ENCODE measurements at places on chromosomes 5 and 9. TPM values are rescaled to one million over a fixed set of nuclear protein-coding genes. Genes with fewer than 3 reads are reported as not detected.

DNA sequence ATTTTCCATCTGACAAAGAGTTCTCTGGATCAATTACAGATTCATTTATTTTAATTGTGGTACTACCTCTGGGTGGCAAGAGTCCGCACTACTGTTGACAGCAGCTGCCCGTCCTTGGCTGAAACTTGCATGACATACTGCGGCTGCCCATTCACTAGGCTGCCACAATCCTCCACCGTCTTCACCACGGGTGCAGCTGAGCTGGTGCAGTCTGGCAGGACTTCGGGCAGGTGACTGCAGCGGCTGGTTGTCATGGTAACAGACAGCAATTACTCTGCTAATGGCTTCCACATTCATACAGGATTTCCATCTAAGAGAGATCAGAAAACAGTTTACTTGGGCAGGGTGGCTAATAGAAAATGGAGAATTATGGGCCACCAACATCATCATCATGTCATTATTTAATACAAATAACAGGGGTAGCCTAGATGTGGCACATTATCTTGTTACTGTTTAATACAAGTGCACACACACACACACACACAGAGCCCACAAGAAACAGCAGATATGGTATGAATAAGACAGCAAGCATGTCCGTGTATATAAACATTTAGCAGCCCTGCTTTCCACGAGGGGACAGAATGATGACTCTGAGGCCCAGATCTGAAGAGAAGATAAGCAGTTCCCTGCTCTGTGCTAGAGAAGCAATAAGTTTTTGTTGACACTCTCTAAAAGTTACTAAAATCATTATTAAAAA lies 112.3 kb downstream of the MARCHF3 start:
- H3K36me3 ChIP-seq: no peaks in the 10 kb centered on the region
- no peaks in the 10 kb centered on the region for H3K27me3 ChIP-seq
- DNase-seq: peak; percentile 28

DNA sequence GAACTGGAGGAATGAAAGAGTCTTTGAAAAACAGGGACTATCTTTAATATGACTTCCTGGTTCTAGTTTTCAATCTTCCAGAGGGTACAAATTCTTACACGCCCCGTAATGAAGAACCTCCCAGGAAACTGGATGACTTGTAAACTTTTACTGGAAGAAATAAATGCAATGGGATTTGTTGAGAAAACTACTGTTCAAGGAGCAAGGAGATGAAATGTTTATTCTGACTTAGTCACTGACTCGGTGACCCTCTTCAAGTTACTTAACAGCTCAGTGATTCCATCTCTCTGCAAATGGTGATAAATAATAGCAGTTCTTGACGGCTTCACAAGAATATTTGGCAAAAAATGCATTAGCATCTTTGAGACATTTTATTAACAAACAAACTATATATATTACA lies 858.6 kb downstream of the PTPRD start:
- H3K36me3 ChIP-seq: no peaks in the 10 kb centered on the region
- no peak overlapping the region for H3K4me3 ChIP-seq
- H3K27ac ChIP-seq: no peak overlapping the region
- no peaks in the 10 kb centered on the region for H3K4me1 ChIP-seq
- no peak for DNase-seq

DNA sequence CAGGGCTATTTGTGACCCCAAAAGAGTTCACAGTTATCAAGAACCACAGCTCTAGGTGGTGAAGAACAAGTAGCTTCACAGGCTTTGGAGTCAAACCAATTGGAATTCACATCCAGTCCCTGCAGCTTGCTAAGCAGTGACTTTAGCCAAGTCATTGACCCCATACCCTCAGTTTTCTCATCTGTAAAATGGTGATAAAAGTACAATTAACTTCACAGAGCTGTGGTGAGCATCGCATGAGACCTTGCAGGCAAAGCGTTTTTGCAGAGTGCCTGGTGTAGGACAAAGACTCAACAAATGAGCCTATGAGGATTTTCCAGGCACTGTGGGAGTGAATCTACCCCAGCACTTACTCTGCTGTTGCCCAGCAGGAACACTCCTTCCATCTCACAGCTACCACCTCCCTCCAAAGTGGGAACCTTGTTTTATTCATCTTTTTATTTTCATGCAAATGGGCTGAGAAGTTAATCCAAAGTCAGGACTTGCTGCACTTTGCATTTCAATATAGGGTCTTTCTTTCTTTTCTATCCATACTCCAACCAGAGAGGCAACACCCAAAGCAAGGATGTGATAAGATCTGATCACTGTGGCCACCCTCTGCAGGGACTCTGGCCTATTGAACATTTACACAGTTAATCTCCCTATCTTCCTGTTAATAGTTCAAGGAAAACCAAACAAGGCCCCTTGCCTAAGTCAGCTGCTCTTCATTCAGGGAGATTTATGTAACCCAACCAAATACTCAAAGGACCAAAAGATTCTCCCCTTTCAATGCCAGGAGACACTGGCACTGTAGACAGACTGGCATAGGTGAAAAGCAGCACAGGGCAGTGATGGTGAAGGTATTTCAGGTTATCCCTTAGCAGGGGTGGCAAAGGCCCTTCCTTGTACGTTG lies 41.9 kb downstream of the ABCA1 start:
- no peak for DNase-seq
- H3K27me3 ChIP-seq: no peaks in the 10 kb centered on the region
- H3K4me1 ChIP-seq: no peaks in the 10 kb centered on the region
- no peak overlapping the region for H3K27ac ChIP-seq
- no peaks in the 10 kb centered on the region for H3K36me3 ChIP-seq

DNA sequence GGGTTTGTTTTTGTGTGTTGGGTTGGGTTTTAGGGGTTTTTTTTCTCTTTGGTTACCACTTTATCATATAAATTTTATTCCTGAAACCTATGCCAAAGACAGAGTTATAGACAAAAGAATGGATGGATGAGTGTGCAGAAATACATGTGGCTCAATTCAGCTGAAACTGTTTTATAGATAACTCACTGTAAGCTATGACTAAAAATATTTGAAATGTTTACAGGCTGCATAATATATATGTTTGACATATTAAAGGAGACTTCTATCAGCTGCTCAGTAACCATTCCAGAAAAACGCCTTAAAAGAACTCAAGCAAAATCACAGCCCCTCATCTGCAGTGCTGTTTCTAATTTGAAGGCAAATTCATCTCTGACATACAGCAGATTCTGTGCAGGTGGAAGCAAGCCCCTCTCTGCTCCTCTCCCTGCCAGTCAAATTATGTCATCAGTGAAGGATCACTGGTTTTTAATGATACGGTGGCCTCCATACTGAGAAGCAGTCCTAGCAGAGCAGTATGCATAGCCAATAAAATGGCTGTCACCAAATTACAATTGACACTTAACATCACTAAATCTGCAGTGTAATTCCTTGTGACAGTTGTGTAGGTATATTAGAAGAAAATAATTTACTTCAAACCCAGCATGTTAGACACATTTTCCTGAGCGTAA lies 301.6 kb downstream of the NR2F1-AS1 start:
- H3K27me3 ChIP-seq: no peaks in the 10 kb centered on the region
- peaks cover 5% of the 10 kb centered on the region for H3K4me1 ChIP-seq
- no peaks in the 10 kb centered on the region for H3K36me3 ChIP-seq

DNA sequence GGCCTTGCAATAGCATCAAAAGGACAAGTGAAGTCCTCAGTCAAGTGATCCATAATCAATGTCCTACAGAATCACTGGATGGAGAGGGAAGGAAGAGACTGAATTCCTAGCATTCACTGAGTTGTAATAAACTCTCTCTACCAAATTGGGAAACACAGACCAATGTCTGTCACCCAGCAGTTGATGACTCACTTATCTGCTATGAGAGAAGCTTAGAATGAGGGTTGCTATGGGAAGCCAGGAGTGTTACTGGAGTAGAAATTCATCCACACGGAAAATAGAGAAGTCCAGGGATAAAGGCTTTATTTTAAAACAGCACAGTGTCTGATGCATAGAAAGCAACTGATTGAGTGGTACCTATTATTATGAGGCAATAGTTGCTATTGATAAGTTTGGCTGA lies 407.4 kb downstream of the BRINP1 start:
- H3K4me3 ChIP-seq: no peak overlapping the region
- H3K27me3 ChIP-seq: no peaks in the 10 kb centered on the region
- peak; percentile 2 for DNase-seq
- no peaks in the 10 kb centered on the region for H3K4me1 ChIP-seq
- no peak overlapping the region for H3K27ac ChIP-seq

DNA sequence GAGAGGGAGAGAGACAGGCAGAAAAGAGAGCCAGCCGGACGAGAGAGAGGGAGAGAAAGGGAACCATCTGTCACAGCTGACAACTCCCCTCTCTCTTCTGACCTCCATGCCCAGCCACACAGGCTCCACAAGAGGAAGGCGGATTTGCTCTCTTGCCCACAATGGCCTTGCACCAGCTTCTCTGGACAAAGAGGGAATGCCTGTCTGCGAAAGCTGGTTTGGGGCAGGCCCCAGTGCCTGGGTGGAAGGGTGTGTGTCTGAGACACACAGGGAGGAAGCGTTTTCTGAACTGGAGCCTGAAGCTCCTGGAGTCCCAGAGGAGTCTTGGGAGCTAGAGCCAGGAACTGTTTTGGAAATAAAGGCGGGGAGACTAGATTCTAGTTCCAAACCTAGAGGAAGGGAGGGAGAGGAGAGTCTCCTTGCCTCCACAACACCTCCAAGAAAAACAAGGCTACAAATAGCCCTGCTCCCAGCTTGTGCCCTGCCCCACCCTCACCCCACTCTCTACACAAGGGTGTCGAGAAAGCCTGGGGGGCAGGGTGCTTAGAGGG lies 12.5 kb downstream of the C1QTNF2 start:
- H3K4me1 ChIP-seq: no peaks in the 10 kb centered on the region
- no peaks in the 10 kb centered on the region for H3K27me3 ChIP-seq
- H3K27ac ChIP-seq: no peak overlapping the region
- no peaks in the 10 kb centered on the region for H3K36me3 ChIP-seq

- H3K27me3 ChIP-seq: peaks cover 3% of the 10 kb centered on the region
- H3K4me3 ChIP-seq: no peak overlapping the region
- no peak for DNase-seq
- H3K36me3 ChIP-seq: no peaks in the 10 kb centered on the region
Measured at GRCh38 chr5:82387001-82387818, 109.1 kb upstream of the RPS23 start.

GRCh38 chr5:19200251-19200650 lies 787.7 kb downstream of the CDH18 start:
- H3K27ac ChIP-seq: no peak overlapping the region
- no peaks in the 10 kb centered on the region for H3K36me3 ChIP-seq
- no peaks in the 10 kb centered on the region for H3K27me3 ChIP-seq
- no peak for DNase-seq
- H3K4me3 ChIP-seq: no peak overlapping the region
- H3K4me1 ChIP-seq: no peaks in the 10 kb centered on the region

GRCh38 chr5:14917719-14918118 lies 46.1 kb upstream of the ANKH start:
- no peaks in the 10 kb centered on the region for H3K36me3 ChIP-seq
- no peak for DNase-seq
- H3K4me3 ChIP-seq: no peak overlapping the region
- no peaks in the 10 kb centered on the region for H3K4me1 ChIP-seq
- no peak overlapping the region for H3K27ac ChIP-seq
- no peaks in the 10 kb centered on the region for H3K27me3 ChIP-seq

- no peak overlapping the region for H3K4me3 ChIP-seq
- DNase-seq: no peak
- H3K27me3 ChIP-seq: no peaks in the 10 kb centered on the region
- H3K36me3 ChIP-seq: peaks cover 2% of the 10 kb centered on the region
Measured at GRCh38 chr9:129929496-129930125, 94.4 kb downstream of the USP20 start.

GRCh38 chr5:135714126-135714894 lies 120.2 kb upstream of the SLC25A48 start:
- H3K27ac ChIP-seq: no peak overlapping the region
- H3K36me3 ChIP-seq: no peaks in the 10 kb centered on the region
- no peak overlapping the region for H3K4me3 ChIP-seq
- no peak for DNase-seq
- H3K4me1 ChIP-seq: no peaks in the 10 kb centered on the region

- DNase-seq: no peak
- no peak overlapping the region for H3K4me3 ChIP-seq
- no peak overlapping the region for H3K27ac ChIP-seq
- no peaks in the 10 kb centered on the region for H3K4me1 ChIP-seq
Measured at GRCh38 chr5:95426227-95426626, 35.1 kb downstream of the FAM81B start.

- no peaks in the 10 kb centered on the region for H3K27me3 ChIP-seq
- DNase-seq: no peak
- H3K27ac ChIP-seq: no peak overlapping the region
- H3K4me3 ChIP-seq: no peak overlapping the region
Measured at GRCh38 chr5:116454417-116454927, 120.2 kb downstream of the SEMA6A start.

Gene SLC1A1
- total RNA-seq: 0.05 TPM

Gene SMIM33
- not detected for total RNA-seq

Gene CARTPT
- not detected for total RNA-seq

Gene OR2V1
- total RNA-seq: not detected

Gene IFNA21
- total RNA-seq: not detected

Gene GBA2
- total RNA-seq: 109 TPM

Gene ARHGAP26
- 65.5 TPM for total RNA-seq

Gene WDR38
- total RNA-seq: not detected

Gene FGF1
- not detected for total RNA-seq
